HFF-Myc (cell line): ENCODE measurements at places on chromosomes 12 and 14.

- DNase-seq = no peak
These were observed 100.6 kb downstream of the DPF3 start for GRCh38 chr14:72793156-72793939.

DNA sequence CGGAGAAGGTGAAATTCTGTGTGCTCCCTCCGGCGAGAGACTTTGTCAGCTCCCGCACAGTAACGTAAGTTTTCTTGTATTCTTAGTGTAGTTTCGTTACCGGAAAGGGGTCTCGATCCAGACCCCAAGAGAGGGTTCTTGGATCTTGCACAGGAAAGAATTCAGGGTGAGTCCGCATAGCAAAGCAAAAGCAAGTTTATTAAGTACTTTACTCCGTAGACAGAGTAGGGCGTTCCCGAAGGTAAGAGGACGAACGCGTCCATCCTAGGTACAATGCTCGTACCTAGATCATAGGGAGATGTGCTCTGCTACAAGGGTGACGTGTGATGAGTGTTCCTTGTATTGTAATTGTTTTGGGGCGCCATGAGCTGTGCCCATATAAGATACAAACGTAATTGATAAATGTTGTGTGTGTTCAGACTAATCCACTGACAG, 293 bp downstream of the IFI27L1 start:
- no peak for DNase-seq

- DNase-seq = no peak
These were observed 49.2 kb downstream of the FGD4 start for GRCh38 chr12:32448586-32448985.

DNA sequence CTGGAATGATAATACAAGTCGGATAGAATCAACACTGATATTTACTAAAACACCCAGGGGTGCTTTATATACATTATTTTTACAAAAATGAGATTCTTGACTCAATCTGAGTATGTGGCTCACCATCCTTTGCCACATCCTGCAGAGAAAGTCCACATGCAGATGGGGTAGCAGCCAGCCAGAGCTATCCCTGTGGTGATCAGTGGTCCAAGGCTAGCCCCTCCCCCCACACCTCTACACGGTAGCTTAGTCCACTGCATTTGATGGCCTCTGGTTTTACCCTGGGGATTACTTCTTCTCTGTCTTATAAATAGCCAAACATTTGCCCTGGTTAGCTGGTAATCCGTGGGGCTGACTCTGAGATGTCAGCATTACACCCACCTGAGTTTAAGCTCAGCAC, 28.1 kb upstream of the TTC7B start:
- no peak for DNase-seq

- DNase-seq = no peak
These were observed 190.9 kb downstream of the ETV6 start for GRCh38 chr12:11840366-11840765.

GRCh38 chr12:71439613-71440344, at the start of gene LGR5:
TSS of gene LGR5 (plus strand) at chr12:71439798. CDS start at chr12:71440081, 283 bp downstream.
- no peak for DNase-seq

- DNase-seq = peak; percentile 2
These were observed 1.2 kb downstream of the PRMT8 start for GRCh38 chr12:3491938-3492792.

DNA sequence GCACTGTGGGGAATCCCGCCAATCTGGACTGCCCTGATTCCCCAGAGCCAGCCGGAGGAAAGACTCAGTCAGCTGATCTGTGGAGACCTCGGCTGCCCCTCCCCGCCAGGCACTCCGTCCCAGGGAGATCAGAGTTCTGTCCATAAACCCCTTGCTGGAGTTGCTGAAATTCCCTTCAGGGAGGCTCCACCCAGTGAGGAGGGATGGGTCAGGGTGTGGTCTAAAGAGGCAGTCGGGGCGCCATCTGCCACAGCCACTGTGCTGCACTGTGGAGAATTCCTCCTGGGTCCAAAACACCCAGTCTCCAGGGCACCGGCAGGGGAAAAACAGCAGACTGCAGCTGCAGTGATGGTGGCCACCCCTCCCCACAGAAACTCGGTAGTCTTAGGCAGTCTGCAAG, 1922.3 kb upstream of the FLRT2 start:
- no peak for DNase-seq

DNA sequence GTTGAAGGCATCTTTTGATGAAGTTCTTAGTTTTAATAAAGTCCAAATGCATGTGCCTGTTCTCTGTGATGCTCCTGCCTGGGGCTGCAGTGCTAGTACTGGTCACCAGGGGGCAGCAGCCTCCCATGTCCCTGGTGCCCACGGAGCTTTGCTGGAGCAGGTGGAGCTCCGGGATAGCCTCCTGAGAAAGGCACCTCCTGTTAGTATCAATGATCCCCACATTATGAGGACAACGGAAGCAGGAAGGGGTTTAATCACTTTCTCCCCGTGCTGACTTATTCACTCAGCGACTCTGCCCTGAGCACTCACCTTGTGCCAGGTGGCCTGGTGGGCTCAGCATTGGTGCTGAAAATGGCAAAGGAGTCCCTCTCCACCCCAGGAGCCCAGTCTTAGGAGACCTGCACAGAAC, 123.0 kb upstream of the PZP start:
- DNase-seq = no peak

DNA sequence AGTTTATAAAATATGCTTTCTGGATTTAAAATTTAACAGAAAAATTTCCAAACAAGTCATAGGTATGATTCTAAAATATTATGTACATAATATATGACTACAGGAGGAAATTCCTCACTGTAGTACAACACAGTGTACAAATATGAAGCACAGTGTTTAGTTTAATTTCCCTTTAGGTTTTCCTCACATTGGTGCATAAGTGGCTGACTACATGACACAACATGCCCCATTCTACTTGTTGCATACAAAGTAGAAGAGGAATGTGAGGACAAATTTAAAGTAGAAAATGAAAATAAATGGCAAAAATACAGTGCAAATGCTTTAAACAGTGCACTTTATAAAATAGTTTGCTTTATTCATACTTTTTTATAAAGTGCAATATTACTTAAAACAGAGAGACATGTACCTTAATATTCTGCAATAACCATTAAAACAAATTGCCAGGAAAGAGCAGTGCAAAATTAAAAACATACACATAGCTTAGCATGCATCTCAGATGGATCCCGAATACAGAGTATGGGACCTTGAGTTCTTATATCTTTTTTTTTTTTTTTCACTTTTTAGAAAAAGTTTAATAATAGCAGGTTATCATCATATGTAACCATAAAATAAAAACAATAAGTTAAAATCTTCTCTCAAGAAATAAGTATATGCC, 54.8 kb upstream of the TTC7B start:
- no peak for DNase-seq

DNA sequence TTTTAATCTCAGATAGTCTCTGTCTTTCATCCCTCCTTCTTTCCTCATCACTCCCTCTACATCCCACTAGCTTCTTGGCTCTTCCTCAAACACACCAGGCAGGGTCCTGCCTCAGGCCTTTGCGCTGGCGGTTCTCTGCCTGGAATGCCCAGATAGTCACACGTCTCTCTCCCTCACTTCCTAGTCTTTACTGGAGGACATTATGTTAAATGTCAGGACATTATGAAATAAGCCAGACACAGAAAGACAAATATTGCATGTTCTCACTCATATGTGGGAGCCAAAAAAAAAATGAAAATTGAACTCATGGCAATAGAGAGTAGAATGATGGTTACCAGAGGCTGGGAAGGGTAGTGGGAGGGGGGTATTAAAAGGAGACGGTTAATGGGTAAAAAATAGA, 442.0 kb downstream of the MED13L start:
- no peak for DNase-seq

- DNase-seq = no peak
These were observed 137.8 kb downstream of the TTC7B start for GRCh38 chr14:90678420-90678819.
